ENCODE measurements at places on chromosomes 7 and 10.

DNA sequence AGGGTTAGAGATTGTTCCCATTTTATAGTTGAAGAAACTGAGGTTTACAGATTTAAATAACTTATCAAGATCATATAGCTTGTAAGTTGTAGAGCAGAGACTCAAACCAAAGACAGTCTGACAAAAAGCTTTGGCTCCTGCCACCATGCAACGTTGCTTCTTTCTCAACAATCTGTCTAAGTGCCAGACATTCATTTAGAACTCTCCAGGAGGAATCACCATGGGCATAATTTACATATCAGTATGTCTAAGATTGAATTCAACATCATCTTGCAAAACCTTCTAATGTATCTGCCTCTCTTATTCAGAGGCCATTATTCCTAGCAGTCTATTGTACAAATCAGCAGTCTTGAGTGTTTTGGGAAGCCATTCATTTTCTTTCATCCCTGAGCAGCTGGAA lies 163.5 kb upstream of the PLXDC2 start:
- no peak for DNase-seq

GRCh38 chr10:22554461-22555182 lies 159.8 kb downstream of the PIP4K2A start:
- no peak for DNase-seq

GRCh38 chr7:19113855-19114550 lies 3.4 kb downstream of the TWIST1 start:
- no peak for DNase-seq

- no peak for DNase-seq
Observed at GRCh38 chr7:17915168-17915567, 25.1 kb downstream of the SNX13 start.

DNA sequence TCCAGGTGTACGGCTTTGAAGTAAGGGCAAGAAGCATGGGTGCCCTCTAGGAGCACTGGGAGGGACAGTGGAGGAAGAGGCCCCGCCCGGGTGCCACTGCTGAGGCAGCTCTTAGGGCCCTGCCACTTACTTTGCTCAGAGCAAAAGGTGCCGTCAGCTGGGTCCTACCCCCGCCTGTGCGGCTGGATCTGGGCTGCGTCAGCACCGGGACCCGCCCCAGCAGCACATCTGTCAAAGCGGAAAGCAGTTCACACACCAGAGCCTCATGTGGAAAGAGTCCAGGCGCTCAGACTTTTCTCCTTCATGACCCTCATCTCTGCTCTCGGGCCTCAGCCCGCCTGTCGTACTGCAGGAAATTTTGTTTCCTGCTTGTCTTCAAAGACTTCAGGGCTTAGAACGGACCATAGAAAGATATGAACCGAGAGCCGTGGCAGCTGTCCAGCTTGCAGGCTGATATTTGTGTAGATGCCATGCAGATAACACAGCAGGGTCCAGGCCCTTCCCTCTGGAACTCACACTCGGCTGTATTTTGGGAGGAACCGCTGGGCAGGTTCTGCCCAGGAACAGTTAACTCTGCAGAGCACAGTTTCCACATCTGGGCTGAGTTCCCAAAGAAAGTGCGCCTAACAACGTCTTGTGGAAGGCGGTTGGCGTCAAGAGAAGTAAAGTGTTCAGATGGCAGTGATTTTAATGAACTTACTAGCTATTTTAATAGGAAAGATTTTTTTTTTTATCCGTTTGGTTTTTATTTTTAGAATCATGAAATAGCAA lies 44.3 kb upstream of the PRKAR1B start:
- DNase-seq, result no peak

DNA sequence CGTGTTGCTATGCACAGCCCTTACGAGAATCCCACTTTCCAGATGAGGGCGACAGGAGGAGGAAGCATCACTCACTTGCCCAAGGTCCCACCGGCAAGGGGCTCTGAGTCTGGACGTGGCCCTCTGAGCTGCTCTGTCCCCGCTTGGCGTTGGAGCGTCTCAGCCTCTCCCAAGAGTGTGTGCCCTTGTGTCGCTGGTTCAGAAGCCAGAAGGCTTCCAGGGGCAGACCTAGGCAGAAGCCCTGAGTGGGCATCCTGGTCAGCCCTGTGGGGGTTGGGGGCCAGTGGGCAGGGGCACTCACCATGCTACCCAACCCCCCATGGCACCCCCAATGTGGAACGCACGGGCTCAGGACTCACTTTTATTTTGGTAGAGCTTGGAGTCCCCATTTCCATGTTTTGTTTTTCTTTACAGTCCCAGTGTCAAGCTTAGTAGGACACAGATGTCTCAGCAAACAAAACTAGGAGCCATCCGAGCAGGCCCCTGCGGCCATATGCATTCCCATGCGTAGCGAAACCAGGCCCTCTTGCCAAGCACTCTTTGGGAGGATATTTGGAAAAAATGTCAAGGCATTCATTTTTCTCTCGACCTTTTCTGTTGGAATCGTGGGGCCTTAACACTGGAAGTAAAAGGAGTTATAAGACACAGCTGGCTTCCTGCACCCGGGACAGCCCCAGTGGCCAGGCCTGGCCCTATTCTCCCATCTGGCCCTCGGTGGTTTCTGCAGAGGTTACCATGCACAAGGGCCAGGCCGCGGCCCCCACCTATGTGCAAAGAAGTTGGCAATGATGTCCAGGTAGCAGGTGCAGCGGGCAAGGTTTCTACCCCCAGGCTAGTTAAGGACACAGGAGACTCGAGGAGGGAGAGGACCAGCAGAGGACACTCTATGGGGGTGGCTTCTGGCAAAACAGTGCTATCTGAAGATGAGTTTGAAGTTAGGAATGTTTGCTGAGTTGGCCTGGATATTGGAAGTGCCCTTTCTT lies 97.0 kb downstream of the LHPP start:
- no peak for DNase-seq

DNA sequence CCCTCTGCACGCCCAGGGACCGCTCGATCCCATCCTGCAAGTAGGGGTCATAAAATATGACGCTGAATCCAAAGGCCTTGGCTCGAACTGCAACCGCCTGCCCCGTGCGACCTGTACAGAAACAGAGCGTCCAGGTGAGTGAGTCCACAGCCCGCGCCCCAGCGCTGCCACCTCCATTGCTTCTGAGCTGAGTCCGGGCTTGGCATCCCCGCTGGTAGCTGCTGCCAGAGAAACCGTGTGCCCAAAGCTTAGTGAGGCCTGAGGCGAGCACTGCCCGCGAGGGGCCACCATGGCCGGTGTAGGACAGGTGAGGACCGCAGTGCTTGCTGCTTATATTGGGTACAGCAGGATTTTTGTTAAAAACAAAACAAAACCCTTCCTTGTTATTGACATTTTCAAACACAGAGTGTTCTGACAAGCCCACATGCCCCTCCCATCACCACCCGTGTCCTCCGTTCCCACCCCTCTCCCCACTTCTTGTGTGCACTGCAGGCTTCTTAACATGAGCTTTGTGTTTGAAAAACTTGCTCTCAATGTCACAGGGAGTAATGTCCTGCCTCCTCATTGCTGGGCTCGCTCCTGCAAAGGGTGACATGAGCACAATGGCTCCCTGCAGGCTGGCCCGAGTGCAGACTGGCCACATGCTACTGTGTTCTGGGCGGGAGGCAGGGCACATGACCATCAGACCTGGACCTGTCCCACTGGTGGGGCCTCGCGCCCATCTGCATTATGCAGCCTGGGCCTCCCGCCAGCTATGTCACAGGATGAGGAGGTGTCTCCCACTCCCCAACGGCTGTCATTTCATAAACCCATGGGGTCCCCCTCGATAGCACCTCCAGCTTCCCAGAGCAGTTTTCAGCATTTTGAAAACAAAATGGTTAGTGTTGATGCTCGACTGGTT lies 52.9 kb downstream of the ZRANB1 start:
- no peak for DNase-seq

DNA sequence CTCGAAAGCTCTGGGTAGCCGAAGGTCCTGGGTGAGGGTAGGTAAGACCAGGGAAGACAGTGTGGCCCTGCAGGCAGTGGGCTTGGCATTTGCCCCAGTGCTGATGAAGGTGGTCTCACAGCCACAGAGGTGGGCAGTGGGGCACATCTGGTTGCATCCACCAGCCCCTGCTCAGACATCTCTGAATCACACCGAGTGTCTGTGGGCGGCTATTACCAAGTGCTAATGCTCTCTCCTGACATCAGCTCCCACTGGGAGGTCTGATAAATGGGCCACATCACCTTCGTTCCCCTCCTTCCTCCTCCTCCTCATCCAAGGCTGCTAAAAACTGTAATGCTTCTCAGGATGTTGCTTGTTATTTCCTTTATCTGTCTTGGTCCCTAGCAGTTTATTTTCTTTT lies 330.9 kb upstream of the COBL start:
- DNase-seq, result no peak

- no peak for DNase-seq
Observed at GRCh38 chr7:40544871-40545303, 410.1 kb downstream of the SUGCT start.

DNA sequence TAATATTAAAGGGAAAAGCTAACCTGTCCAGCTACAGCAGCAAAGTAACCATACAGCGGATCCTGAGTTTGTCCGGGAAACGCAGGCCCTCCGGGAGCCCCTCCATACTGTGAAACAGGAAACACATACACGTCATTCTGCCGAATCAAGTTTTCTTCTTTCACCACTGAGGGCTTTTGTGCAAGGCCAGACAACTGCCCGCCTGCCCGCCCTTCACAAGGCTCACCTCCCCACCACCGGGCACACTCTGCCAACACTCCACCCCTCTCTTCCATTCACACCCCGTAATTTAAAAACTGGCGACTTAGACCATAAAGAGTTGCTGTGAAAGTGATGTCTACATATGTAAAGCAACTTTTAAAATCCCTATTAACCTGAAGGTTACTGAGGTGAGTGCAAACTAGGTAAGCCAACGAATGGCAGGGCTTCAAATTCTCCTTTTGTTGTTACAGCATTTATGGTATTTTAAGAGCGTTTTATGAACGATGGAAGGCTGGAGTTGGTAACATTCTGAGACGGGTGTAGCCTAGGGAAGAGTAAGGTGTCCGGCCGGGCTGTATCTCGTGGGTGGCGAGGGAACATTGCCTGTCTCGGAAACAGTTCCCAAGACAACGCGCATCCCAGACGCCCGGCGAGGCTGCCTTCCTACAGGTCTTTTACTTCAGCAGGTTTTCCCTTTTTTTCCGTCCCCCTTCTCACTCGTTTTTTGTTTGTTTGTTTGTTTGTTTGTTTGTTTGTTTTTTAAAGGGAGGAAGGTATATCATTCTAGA lies 817 bp downstream of the SRI start:
- DNase-seq, result peak; percentile 86

DNA sequence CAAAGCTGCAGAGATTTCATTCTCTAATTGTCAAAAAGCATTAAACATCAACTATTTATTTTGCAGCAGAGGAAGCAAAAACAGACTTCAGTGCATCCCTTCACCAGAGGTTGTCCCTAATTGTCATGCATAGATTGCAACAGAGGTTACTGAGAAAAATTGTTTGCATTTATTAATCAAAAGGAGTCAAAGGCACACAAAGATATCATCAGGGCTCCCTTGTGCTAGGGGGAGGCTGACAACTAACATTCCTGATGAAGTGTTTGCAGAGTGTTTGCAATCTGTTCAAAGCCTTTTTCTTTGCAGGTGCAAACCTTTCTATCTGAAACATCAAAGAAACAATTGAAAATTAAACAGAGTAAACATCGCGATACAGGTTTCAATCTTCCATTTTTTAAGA lies 227.5 kb downstream of the TEX36 start:
- no peak for DNase-seq

DNA sequence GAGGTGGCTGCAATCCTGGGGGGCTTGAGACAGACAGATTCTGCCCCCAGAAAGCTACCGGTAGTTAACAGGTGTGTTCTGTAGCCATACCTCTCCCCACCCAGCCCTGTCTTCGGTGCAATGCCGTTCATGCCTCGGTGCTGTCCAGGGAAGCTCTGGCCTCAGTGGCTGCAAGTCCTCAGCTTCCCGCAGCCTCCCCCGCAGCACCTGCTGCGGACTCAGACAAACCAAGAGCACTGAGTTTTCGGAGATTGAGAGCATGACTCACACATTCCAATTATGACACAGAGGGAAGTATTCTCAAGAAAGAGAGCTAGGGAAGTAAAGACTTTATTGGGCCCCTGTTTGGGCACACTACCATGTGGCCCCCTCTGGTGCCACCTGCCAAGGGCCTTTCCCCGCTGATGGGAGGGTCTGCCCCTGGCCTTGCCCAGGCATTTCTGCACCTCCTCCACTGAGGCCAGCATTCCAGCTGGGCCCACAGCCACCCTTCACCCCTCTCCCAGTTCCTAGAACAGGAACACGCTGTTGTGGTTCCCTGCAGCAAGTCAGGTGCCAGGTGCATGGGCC lies 30.2 kb upstream of the EZH2 start:
- no peak for DNase-seq

- DNase-seq, result peak; percentile 35
Observed at GRCh38 chr10:71371750-71372166, 25.0 kb upstream of the CDH23 start.

DNA sequence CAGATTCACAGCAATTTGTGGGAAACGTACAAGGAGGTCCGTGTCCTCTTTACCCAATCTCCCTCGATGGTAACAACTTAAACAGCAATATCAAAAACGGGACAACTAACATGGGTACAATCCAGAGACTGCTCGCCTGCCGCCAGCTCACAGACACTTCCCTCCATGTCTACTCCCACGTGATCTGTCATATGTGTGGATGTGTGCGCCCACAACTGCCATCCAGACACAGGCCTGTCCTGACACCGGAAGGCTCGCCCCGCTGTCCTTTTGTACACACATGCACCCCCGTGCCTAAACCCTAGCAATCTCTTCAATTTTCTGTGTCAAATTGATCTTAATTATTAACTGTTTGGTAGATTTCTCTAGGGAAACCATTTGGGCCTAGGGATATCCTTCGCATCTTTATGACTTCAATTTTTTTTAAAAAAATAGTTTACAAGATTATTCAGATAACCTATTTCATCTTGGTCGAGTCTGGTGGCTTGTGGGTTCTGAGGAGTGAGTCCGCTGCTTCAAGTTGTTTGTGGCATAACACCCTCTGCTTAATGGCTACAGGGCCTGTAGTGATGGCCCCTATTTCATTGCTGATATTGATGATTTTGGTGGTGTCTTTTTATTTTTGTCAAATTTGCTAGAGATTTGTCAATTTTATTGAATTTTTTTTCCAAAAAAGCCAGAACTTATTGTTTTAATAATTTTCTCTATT lies 260.6 kb downstream of the MAD1L1 start:
- DNase-seq, result no peak

- no peak for DNase-seq
Observed at GRCh38 chr7:36191292-36191920, 38.4 kb downstream of the EEPD1 start.

Measured in hematopoietic multipotent progenitor cell treated with erythropoietin and hydrocortisone succinate and interleukin-3 and kit ligand, for 6 days (in vitro differentiated cells).